Hypothalamus (tissue), 51 donors: ENCODE measurements at places on chromosomes 5 and 9.

DNA sequence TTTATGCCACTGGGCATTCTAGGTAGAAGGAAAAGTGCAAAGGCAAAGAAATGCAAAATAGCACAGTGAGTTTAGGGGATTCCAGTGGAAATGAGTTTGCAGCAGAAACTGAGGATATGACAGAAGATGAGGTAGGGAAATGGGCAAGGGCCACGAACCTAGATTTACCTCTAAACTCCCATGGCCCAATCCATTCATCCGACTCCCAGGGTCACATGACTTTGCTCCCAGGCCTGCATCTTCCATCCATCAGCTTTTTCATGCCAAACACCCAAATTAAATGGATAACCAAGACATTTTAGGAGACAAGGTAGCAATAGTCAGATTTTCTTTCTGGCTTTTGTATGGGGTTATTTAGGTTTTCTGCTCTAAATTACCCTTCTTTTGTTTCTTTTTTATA lies 22.2 kb upstream of the FABP6 start:
- DNase-seq: no peak

DNA sequence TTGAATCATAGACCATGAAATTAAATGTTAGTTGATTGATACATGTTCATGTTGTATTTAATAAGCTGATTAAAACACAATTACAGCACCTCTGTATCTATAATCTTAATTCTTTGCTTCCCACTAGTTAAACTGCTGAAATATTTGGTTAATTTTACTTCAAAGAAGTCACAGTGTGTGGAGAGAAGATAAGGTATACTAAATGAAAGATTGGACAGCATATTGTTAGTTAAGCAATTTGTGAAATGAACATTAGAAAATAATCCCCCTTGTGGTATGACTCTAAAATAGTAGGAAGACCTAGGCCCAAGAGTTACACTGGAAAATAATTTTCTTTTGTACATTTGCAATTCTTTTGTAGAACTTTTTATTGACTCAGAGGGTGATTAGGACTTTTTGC lies 30.3 kb downstream of the MAN2A1 start:
- no peak for DNase-seq

DNA sequence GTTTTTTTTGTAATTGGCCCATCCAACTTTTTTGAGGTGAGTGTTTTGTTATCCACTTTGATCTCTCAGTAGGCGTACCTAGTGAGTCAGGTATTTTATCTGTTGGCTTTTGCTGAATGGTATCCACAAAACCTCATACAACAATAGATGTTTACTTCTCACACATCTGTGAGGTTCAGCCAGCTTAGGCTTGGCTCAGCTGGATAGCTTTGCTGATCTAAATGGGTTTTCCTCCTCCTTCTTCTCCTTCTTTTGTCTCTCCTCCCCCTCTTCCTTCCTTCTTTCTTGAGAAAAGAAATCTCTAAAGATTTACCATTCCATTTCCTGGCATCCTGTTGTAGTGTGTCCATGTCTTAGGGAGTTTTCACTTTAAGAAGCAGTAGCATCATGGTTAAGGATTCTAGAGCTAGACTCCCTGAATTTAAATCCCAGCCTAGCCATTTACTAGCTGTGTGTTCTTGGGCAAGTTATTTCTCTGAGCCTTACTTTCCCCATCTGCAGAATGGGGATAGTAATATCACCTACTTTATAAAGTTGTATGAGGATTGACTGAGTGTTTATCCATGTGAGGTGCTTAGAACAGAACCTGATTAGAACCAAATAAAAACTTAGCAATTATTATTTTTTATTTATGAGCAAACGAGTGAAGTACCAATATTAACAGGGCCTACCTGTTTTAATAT lies 126.3 kb downstream of the ARHGAP26 start:
- no peak for DNase-seq

DNA sequence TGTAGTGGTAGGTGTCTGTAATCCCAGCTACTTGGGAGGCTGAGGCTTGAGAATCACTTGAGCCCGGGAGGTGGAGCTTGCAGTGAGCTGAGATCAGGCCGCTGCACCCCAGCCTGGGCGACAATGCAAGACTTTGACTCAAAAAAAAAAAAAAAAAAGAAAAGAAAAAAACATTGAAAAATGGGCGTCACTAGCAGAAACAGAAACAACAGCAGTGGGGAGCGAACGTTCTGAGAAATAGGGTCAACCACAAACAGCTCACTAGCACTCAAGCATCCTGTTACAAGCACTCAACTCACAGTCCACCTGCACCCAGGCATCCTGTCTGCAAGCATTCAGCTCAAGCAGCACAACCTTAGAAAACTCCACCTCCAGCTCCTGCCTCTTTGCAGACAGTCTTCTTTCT lies 17.2 kb downstream of the TRIM14 start:
- DNase-seq: no peak

- DNase-seq: no peak
Measured at GRCh38 chr9:74867483-74867882, 20.2 kb downstream of the TRPM6 start.

GRCh38 chr5:142959683-142960657 lies 189.8 kb downstream of the ARHGAP26 start:
- no peak for DNase-seq

- DNase-seq: no peak
Measured at GRCh38 chr5:42629284-42629683, 127.3 kb upstream of the CCDC152 start.

GRCh38 chr9:137176302-137177182 lies 4.7 kb upstream of the TMEM210 start:
- DNase-seq: no peak

DNA sequence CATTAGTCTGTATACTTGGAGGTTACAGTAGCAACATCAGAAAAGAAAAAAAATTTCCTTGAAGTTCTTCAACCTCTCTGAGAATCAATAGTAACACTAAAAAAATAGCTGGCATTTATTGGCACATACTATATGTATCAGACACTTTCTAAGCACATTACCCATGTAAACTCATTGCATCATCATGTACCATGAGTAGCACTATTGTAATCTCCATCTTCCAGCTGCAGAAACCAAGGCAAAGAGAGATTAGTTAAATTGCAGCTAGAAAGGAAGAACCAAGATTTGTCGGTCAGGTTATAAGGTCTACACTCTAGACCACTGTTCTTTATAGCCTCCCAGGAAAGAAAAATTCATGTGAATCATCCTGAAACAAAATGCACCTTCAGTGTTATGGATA lies 31.4 kb upstream of the RAB3C start:
- DNase-seq: no peak

DNA sequence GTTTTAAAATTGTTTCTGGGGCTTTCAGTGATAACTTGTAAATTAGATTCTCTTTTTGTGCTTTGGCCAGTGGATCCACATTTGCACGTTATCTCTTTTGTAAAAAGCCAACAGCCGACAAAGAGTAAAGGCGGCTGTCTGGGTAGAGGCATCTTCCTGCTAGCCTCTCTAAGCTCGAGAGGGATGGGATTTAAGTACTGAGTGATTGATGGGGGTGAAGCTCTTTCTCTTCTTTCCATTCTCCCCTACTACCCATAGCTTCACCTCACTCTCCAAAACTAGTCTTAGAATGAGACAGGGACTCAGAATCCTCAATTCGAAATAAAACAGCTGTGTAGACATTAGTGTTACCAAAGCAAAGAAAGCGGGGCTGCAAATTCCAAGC lies 3.4 kb downstream of the PBX3 start:
- DNase-seq: no peak

DNA sequence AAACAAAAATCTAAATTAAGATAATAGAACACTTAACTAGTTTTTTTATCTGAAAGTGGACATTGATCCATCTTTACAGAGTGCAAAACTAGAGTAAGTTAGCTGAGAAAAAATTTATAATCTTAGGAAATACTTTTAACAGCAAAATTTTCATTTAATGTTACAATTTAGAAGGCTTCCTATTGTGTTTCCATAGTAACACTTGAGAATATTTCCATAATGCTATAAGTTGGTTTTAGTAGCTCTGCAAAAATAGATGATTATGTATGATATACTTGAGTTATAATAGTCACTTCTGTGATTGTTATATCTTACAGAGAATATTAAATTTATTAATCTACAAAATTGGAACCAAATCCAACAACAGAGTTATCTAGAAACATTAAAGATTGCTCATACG lies 78.6 kb downstream of the MTREX start:
- no peak for DNase-seq

DNA sequence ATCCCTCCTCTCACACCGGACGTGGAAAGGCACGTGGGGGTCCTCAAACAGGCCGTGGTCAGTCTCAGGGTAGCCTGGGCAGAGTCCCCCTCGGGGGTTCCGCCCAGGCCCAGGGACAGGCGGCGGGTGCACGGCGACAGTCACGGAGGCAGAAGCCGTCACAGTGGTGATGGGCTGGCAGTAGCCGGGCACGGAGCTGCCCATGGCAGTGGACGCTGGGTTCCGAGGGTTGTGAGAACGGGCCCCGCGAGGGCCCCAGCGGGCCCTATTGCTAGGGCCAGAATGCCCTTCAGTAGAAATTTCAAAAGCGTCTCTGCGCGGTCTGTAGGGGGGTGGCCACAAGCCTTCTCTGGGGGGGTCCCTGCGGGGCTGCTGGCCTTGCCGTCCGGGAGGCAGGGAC lies 69.8 kb downstream of the PTCH1 start:
- no peak for DNase-seq

- DNase-seq: no peak
Measured at GRCh38 chr5:150567031-150567717, 59.2 kb downstream of the NDST1 start.

DNA sequence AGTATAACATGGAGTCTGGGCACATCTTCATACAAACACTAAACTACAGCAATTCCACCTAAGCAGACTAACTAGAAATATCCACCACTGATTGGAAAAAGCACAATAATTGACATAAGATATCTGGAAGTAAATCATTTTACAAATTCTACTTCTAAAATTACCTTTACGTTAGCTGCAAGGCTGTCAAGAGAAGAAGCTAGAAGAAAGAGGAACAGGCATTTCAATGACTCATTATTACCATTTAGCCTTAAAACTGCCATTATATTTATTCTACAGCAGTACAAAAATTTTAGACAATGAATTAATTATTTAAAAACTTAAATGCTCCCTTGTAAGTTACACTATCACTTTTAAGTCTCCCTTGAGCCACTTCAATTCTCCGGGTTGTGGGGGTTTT lies 43.4 kb upstream of the PLPP6 start:
- no peak for DNase-seq

DNA sequence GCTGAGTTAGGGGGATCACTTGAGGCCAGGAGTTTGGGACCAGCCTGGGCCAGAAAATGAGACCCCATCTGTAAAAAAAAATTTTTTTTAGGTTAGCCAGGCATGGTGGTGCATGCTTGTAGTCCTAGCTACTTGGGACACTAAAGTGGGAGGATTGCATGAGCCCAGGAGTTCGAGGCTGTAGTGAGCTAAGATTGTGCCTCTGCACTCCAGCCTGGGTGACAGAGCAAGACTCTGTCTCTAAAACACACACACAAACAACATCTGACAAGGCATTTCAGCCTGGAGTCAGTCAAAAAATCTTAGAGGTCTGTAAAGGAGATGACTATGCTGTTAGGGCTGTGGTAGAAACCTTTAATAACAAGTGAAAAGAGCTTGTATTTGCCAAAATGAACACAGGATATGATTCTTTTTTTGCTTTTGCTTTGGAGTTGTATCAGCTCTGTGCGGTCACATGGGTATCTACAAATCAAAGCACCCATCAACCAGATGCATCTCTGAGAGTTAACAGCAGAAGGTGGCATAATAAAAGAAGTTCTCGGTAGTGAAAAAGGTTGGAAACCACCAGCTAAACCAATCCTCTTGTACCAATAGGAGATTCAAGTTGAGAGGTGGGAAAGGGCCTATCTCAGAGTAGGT lies 3.6 kb upstream of the PSMD5 start:
- no peak for DNase-seq

- DNase-seq: no peak
Measured at GRCh38 chr5:68348447-68349222, 133.1 kb downstream of the PIK3R1 start.

- no peak for DNase-seq
Measured at GRCh38 chr5:140181525-140181924, 6.5 kb downstream of the CYSTM1 start.

- no peak for DNase-seq
Measured at GRCh38 chr9:20356403-20357036, 265.8 kb downstream of the MLLT3 start.

DNA sequence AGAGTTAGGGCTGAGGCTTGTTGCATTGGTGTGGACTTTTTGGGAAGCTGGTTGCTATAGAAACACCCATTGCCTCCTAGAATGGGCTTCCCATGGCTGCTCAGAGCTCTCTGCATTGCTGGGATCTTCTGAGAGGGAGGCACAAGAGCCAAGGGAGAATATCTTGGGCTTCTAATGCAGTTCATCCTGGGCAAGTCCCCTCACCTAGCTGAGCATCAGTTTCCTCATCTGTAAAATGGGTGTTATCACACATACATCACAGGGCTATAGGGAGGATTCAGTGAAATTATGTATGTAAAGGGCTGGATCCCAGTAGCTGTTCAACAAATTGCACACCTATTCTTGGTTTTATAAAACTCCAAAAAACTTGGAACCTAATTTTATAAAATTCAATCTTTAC lies 106.1 kb upstream of the ALDH1B1 start:
- no peak for DNase-seq

DNA sequence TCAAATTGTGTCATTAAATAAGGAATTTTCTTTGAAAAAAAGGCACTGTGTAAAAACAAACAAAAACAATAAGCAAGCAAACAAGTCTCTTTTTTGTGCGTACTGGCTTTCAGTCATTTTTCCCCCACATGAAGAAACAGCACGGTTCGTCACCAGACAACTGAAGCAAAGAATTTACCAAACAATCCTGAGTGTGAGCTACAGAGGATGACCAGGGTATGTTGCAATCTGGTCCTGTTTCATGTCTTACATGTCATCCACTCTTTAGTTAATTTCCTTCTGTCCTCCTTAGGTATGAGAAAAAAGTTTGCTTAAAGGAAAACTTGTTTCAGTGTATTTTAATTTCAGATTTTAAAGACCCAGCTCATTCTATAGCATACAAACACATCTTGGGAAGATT lies 1080.7 kb upstream of the NUDT12 start:
- no peak for DNase-seq

DNA sequence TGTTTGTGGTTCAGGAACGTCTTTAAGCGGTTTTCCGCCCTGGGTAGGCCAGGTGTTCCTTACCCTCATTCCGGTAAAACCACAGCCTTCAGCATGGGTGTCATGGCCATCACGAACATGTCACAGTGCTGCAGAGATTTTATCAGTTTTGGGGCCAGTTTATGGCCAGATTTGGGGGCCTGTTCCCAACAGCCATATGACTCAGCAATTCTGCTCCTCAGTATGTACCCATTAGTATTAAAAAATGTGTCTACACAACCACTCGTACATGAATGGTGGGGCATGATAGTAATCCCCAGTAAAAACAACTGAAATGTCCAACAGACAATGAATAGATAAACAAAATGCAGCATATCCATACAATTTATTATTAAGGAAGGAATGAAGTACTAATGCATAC lies 51.9 kb upstream of the TTC23L start:
- DNase-seq: no peak
